ENCODE measurements at places on chromosomes 11 and 22.

GRCh38 chr11:1123970-1124369 lies 33.8 kb upstream of the MUC5AC start:
- no peak for DNase-seq

GRCh38 chr11:65965986-65966762 lies 4.6 kb downstream of the SART1 start:
- no peak for DNase-seq

GRCh38 chr22:46096051-46096450 lies 54.3 kb upstream of the PPARA start:
- DNase-seq = no peak

DNA sequence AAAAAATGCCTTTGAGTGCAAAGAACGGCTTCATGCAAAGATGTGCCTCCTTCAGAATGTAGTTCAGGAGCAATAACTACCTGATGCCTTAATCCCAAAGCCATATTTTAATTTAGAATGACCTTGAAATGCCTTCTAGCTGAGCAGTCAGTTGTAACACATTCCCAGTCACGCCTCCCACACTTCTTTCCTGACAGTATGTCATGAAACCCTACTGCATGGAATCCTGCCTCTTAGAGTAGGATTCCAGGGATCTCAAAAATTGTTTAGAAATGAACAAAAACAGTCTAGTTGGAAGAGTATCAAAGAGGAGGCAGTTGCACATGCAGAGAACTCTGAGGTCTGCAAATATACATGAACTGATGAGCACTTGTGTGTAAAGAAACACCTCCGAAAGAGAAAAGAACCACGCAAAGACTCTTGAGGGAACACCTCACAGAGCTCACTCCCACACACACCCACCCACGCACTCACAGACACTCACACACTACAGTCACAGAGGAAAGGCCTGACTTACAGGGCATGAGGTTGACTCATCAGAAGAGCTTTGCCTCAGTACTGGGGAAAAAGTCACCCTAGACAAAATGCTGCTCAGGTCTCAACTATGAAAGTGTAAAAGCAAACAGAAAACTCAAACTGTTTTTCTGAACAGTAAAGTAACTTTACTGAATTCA lies 77.4 kb downstream of the GGTLC2 start:
- DNase-seq = peak; percentile 44

DNA sequence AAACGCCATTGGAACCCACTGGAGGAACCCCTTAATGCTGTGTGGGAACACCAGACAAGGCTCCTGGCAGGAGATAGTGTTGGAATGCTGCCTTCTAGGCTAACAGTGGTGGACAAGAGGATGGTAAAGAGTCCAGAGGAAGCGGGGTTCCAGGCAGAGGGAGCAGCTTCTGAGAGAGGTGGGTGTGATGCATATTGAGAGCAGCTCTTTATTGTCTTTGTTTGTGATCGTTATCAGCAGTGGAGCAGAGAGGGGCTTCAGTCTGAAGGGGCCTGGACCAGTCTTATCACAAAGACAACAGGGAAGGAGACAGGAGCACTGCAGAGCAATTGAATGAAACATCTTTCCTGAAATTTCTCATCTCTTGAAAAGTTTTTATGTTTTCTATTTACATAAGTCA lies 106.8 kb upstream of the PLET1 start:
- DNase-seq = no peak

GRCh38 chr11:43830928-43831440 lies 49.6 kb upstream of the ALKBH3 start:
- peak; percentile 96 for DNase-seq

DNA sequence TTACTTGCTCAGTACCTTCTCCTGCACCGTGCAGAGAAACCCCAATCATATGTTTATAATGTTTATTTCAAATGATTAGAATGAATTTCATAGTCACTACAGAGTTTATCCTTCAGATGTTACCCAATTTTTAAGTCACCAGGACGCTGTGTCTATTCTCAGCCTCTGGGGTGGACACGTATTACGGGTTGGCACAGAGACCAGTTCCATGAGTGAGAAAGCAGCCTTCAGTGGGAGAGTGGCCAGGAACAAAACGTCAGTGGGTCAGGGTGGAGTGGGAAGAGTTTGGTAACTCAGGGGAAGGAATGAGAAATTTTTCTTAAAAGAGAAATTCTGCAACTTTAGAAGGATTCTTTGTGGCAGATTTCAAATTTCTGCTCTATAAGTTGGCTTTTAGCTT lies 77.1 kb upstream of the MTMR2 start:
- DNase-seq = peak; percentile 88

- DNase-seq = no peak
Observed at GRCh38 chr11:83715927-83716535, 429.9 kb upstream of the CCDC90B start.

GRCh38 chr22:43001271-43002201 lies 13.4 kb downstream of the PACSIN2 start:
- peak; percentile 40 for DNase-seq

DNA sequence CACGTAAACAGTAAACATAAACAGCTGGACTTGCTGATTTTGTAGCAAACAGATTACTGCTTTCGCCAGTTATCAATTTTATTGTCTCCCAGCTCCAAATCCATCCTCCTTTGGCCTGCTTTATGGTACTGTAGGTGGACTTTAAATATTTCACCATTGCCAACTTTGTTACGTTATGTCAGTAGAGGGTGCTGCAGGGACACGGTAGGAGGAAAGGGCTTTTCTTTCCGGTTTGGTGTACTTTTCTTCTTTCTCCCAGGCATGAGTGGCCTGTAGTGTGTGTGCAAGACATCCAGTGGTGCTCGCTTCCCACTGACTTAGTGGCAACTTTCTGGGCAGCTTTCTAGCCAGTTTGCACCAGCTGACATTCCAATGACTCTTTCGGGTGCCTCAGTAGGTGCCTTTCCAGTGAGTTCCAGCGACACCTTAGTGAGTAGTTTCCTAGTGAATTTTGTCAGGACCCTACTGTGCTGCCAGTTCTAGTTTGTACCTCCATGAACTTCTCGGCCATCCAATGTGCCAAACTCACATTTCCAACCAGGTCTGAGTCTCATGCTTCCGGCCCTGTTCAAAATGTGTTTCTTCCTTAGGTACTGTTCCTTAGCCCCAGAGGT lies 267.6 kb upstream of the TENM4 start:
- peak; percentile 72 for DNase-seq
